ENCODE measurements at places on chromosomes 11 and 22. TPM values are rescaled to one million over a fixed set of nuclear protein-coding genes. Genes with fewer than 3 reads are reported as not detected.

The KCNC1 gene
- not detected for total RNA-seq

- peak; percentile 69 for DNase-seq
Observed at GRCh38 chr11:121318848-121319834, 26.6 kb downstream of the SC5D start.

- no peak for DNase-seq
Observed at GRCh38 chr11:110305169-110306018, 9.0 kb upstream of the RDX start.

GRCh38 chr11:69721745-69722144 is 17.9 kb upstream of the FGF19 start:
- DNase-seq: peak; percentile 59

The OR2AG1 gene
- 0.04 TPM for total RNA-seq

The HBB gene
- not detected for total RNA-seq

DNA sequence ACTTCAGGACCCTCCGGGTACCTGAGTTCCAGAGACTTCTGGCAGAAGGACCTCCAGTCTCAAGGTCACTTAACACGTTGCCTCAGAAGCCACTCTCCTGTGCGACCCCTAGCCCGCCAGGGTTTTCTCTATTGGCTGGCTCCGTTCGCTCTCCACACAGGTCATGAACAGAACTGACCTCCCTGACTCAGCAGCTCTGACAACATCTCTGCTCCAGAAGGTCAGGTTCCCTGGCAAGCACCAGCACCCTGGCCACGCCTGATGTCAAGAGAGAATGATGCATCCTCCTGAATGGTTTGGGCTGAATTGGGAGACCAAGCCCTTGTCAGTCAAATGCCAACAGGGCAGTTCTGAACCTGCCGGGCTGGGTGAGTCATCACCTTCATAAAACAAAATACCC is 84.3 kb upstream of the TMEM45B start:
- no peak for DNase-seq
